Hepatocyte (in vitro differentiated cells): ENCODE measurements at places on chromosomes 5 and 9. TPM values are rescaled to one million over a fixed set of nuclear protein-coding genes. Genes with fewer than 3 reads are reported as not detected.

The CAMK4 gene
- total RNA-seq: 1.6 and 3.4 TPM in 2 replicates

The CHMP5 gene
- total RNA-seq: 102 and 109 TPM in 2 replicates

The ST8SIA4 gene
- total RNA-seq: 6.0 and 7.1 TPM in 2 replicates

The IL9 gene
- not detected in 2 replicates for total RNA-seq

The KLHL3 gene
- 4.0 and 5.3 TPM in 2 replicates for total RNA-seq
